ENCODE measurements at places on chromosomes 13 and 19. TPM values are rescaled to one million over a fixed set of nuclear protein-coding genes. Genes with fewer than 3 reads are reported as not detected.

The LILRB3 gene
- 0.62 TPM for total RNA-seq

GRCh38 chr19:5282901-5283300 is 57.7 kb downstream of the PTPRS start:
- no peaks in the 10 kb centered on the region for H3K4me1 ChIP-seq
- no peak for DNase-seq
- no peak overlapping the region for H3K4me3 ChIP-seq
- no peaks in the 10 kb centered on the region for H3K27me3 ChIP-seq

GRCh38 chr19:11949201-11949600 is 15.6 kb upstream of the ZNF763 start:
- H3K27ac ChIP-seq = no peak overlapping the region
- H3K4me3 ChIP-seq = no peak overlapping the region
- H3K36me3 ChIP-seq = peaks cover 86% of the 10 kb centered on the region

The MBD3 gene
- total RNA-seq = 76.2 TPM

The ZNF426 gene
- total RNA-seq = 12.7 TPM

DNA sequence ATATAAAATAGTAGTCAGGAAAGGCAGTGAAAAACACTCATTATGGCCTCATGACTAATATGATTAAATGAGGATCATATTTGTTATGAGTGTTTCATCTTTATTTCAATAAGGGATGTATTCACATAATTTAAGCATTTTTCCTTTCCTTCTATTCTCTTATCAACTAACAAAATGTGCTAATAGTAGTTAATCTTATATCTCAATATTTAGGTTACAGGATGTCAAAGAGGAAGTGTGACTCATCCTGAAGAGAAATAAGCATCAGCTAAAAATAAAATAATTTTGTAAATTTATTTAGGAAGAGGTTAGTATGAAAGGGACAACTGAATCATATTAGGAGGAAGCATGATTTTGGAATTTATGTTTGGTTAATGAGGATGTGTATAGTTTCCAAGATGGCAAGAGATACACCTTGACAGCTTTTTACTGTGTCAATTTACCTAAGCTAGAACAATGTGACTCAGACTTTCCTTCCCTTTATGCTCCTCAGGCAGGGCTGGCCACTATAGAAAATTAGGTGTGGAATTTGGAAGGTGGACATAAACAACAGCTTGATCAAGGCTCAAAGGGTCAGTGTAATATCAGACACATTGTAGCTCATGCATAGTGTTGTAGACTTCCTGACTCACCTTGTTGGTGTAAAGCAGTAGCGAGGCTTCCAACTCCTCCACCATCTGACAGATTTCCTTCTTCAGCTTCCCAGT is 172.7 kb downstream of the SLITRK1 start:
- no peak overlapping the region for H3K27ac ChIP-seq
- H3K4me1 ChIP-seq = no peaks in the 10 kb centered on the region
- no peaks in the 10 kb centered on the region for H3K27me3 ChIP-seq

The CRYL1 gene
- total RNA-seq = 11.7 TPM

DNA sequence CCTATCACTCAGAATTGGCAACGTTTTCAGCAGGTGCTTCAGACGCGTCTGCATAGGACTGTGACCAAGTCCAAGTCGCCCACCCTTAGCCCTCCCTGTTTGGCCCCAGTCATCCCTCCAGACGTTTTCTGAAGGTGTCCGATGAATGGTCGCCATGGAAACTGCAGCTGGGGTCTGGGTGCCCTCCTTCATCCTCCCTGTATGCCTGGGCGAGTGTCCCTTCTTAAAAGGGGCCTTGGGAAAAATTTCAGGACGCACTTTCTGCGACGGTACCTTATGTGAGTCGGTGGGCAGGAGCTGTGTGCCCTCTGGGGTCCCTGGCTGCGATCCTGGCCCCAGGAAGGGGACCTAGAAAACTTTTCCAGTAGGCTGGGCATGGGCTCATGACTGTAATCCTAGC is 25.1 kb downstream of the MAN2B1 start:
- H3K36me3 ChIP-seq = peaks cover 27% of the 10 kb centered on the region
- DNase-seq = no peak
- H3K4me3 ChIP-seq = no peak overlapping the region

DNA sequence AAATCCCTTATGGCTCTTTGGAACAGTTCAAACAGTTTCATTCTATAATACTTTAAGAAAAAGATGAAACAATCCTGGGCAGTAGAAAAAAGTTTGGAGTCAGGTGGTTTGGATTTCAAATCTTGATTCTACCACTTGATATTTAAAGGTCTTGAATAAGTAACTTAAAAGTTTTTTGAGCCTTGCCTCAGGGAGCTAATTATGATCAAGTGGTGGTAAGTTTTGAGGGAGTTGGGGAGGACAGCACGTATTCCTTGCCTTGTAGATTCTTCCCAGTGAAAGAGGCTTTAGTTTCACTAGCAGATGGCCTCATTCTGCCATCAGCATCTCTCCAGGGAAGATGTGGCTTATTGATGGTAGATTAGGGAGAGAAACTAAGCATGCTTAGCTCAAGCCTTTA is 168.4 kb upstream of the CSNK1A1L start:
- H3K4me3 ChIP-seq = no peak overlapping the region
- no peak for DNase-seq
- no peaks in the 10 kb centered on the region for H3K36me3 ChIP-seq
- no peaks in the 10 kb centered on the region for H3K27me3 ChIP-seq
- no peaks in the 10 kb centered on the region for H3K4me1 ChIP-seq
- no peak overlapping the region for H3K27ac ChIP-seq

The RDH8 gene
- total RNA-seq = not detected

The KASH5 gene
- 0.85 TPM for total RNA-seq

The CFAP97D2 gene
- not detected for total RNA-seq

GRCh38 chr13:83057119-83057518 is 825.2 kb downstream of the SLITRK1 start:
- H3K36me3 ChIP-seq = no peaks in the 10 kb centered on the region
- H3K27ac ChIP-seq = no peak overlapping the region
- H3K4me3 ChIP-seq = no peak overlapping the region
- no peak for DNase-seq
- H3K27me3 ChIP-seq = no peaks in the 10 kb centered on the region

- peaks cover 77% of the 10 kb centered on the region for H3K36me3 ChIP-seq
- H3K27ac ChIP-seq = peak overlapping the region; percentile 95
- peak overlapping the region; percentile 74 for H3K4me3 ChIP-seq
- peak; percentile 86 for DNase-seq
- no peaks in the 10 kb centered on the region for H3K27me3 ChIP-seq
Measured at GRCh38 chr19:42199440-42200115, 17.9 kb downstream of the DEDD2 start.

DNA sequence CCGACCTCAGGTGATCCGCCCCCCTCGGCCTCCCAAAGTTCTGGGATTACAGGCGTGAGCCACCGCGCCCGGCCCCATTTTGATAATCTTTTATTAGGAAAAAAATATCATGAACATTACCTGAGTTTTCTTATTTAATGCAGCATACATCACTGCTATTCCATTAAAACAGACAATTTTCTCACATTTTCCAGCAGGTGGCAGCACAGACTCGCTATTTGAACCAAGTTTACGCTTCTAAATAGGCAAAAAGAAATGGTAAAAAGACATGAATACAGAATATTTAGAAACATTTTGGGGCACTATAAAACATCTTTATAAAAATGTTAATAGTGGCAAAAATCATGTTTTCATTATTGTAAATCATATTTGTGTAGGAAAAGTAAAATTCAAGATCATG is 903.1 kb downstream of the SLITRK6 start:
- no peaks in the 10 kb centered on the region for H3K27me3 ChIP-seq
- H3K36me3 ChIP-seq = no peaks in the 10 kb centered on the region
- H3K4me1 ChIP-seq = no peaks in the 10 kb centered on the region
- no peak overlapping the region for H3K27ac ChIP-seq

The EFNA2 gene
- not detected for total RNA-seq

- H3K27ac ChIP-seq = no peak overlapping the region
- H3K4me3 ChIP-seq = no peak overlapping the region
- no peak for DNase-seq
Measured at GRCh38 chr13:85536706-85537105, 262.5 kb downstream of the SLITRK6 start.

DNA sequence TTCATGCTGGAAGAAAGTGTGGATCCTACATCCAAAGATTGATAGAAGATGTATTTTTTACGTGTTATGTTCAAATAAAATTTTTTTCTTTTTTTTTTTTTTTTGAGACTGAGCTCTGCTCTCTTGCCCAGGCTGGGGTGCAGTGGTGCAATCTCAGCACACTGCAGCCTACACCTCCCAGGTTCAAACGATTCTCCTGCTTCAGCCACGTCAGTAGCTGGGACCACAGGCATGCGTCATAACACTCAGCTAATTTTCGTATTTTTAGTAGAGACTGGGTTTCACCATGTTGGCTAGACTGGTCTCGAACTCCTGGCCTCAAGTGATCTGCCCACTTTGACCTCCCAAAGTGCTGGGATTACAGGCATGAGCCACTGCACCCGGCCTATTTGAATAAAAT is 65.7 kb downstream of the KLF12 start:
- H3K36me3 ChIP-seq = peaks cover 55% of the 10 kb centered on the region
- no peaks in the 10 kb centered on the region for H3K27me3 ChIP-seq
- H3K4me3 ChIP-seq = no peak overlapping the region
- peaks cover 70% of the 10 kb centered on the region for H3K4me1 ChIP-seq
- no peak overlapping the region for H3K27ac ChIP-seq
